Activated CD8-positive, alpha-beta memory T cell treated with anti-CD3 and anti-CD28 coated beads for 1 hour (primary cell): ENCODE measurements at places on chromosomes 5 and 9.

DNA sequence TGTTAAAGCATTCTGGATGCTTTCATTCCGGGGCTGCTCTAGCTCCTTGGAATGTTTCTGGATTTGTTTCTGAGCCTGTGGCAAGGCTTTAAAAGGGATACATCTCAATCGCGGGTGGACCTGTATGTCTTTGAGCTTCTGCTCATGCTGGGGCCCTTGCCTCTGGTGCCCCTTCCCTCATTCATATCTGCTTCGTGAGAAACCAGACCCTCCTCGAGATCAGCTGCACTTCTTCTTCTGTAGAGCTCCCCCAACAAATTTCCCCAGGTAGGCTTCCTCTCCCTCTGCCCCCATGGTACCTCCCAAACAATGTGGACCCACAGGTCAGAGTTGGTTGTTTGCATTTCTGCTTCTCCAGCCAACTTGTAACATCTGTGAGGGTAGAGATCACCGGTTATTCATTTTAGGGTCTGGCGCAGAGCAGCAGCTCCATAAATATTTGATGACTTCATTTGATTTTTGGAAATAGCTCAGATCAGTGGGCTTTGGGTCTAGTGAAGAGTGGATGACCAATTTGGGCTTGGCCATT is 6.6 kb downstream of the ZNF618 start:
- DNase-seq: no peak

GRCh38 chr5:78527925-78528324 is 120.6 kb downstream of the LHFPL2 start:
- no peak for DNase-seq

GRCh38 chr5:164207646-164208045 is 702.2 kb downstream of the MAT2B start:
- no peak for DNase-seq

DNA sequence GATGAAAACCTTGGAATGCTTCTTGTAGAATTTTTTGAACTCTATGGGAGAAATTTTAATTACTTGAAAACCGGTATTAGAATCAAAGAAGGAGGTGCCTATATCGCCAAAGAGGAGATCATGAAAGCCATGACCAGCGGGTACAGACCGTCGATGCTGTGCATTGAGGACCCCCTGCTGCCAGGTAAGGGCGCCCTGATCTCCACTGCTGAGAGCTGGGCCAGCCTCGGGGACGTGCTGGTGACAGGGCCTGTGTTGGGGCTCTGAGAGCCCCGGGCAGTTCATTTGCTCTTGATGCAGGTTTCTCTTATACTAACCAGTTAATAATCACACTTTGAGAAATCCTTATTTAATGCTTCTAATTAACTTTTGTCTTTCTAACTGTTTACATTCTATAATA is 33.0 kb downstream of the TENT4A start:
- DNase-seq: no peak

- no peak for DNase-seq
Measured at GRCh38 chr9:131406563-131407436, 12.9 kb downstream of the PRRC2B start.

GRCh38 chr5:179229331-179229831 is 115.9 kb downstream of the ADAMTS2 start:
- DNase-seq: no peak

GRCh38 chr5:121189342-121190305 is 662.1 kb upstream of the FTMT start:
- DNase-seq: no peak

GRCh38 chr9:130768265-130768664 is 66.8 kb upstream of the ABL1 start:
- no peak for DNase-seq

- no peak for DNase-seq
Measured at GRCh38 chr9:134899168-134899567, 18.5 kb downstream of the FCN1 start.

- no peak for DNase-seq
Measured at GRCh38 chr9:752681-753200, 88.8 kb upstream of the DMRT1 start.

DNA sequence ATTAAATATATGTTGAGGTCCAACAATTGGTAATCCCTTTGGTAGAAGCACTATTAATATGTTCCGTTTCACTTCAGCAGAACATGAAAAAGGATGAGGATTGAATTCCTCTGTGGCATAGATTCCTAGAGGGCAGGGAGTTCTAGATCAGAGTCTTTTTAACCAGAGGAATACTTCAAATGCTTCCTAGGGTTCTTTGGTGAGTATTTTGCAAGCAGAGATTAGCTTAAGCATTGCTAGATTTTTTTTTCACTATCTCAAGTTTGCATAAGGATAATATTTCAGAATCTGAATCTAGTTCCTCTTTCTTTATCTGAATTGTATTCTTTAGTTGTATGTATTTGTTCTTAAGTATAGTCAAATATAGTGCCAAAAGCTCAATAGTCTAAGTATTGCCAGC is 116.6 kb upstream of the ADAMTSL1 start:
- DNase-seq: no peak

GRCh38 chr5:103744159-103744558 is 181.6 kb upstream of the NUDT12 start:
- no peak for DNase-seq

- no peak for DNase-seq
Measured at GRCh38 chr5:130063603-130064002, 159.3 kb downstream of the CHSY3 start.

DNA sequence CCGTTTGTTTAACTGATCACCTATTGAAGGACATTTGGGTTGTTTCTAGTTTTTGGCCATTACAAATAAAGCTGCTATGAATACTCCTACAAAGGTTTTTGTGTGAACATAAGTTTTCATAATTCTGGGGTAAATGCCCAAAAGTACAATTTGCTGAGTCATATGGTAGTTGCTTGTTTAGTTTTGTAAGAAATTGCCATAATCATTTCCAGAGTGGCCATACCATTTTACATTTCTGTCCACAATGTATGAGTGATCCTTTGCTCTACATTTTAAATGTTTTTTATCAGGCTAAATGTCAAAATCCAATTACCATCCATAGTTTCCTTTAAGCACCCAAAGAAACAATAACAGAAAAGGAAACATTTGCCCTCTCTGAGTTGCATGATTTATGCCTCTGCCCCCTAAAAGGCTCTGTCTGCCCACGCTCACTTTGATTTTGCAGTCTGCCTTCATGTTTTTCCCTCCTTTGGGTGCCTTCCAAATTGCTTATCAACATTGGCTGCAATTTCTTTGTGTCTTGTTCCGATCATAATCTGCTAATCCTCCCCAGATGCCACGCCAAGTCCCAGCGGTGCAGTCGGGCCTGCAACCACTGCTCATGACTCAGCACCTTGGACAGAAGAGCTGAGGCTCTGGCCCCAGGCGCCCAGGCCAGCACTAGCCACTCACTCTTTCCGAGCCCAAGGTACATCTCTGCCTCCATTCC is 339.2 kb downstream of the PIK3R1 start:
- no peak for DNase-seq

GRCh38 chr9:79970146-79970425 is 398.3 kb downstream of the TLE4 start:
- DNase-seq: no peak

DNA sequence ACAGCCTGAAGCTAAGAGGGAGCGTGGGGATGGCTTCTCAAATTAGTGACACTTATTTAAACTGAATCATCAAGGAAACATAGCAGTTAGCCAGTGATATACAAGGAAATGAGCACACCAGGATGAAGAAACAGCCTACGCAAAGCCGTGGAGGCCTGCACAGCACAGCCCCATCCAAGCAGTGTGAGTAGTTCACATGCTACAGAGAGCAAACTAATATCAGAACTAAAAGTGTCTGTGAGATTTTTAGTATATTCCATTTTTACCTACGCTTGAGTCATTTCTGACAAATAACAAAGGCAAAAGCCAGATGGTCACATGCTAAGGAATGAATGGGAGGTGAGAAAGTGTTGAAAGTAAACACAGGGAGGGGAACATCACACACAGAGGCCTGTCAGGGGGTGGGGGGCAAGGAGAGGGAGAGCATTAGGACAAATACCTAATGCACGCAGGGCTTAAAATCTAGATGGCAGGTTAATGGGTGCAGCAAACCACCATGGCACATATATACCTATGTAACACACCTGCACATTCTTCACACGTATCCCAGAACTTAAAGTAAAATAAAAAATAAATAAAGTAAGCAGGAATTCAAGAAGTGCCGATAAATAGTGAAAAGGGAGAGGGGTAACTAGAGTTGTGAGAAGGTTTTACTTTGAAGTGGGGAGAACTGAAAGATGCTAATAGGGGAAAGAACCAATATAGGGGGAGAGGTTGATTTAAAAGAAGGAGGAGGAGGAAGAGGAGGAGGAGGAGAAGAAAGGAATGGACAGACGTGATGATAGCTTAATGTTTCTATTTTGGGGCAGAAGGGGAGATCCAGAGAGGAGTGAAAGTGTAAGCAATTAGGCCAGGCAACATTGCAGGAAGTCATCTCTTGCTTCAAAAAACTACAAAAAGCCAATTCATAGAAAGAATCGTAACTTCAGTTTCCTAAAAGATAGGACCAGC is 100.9 kb upstream of the PTGER4 start:
- DNase-seq: no peak

DNA sequence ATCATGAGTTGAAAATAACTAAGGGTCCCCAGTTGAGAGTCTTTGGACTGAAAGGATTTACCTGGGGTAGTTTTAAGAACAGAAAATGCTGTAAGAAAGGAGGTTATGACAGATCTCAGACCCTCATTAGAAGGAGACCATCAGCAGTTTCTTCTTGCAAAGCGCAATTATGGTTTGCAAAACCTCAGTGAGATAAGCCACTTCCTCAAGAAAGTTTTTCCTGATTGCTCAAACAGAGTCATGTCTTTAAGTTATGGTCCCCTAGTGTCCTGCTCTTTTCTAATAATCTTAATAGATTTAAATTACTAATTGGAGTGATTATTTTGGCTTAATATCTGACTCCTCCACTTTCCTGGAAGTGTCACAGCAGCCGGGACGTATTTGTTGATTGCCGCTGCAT is 293.2 kb upstream of the KLF4 start:
- no peak for DNase-seq

DNA sequence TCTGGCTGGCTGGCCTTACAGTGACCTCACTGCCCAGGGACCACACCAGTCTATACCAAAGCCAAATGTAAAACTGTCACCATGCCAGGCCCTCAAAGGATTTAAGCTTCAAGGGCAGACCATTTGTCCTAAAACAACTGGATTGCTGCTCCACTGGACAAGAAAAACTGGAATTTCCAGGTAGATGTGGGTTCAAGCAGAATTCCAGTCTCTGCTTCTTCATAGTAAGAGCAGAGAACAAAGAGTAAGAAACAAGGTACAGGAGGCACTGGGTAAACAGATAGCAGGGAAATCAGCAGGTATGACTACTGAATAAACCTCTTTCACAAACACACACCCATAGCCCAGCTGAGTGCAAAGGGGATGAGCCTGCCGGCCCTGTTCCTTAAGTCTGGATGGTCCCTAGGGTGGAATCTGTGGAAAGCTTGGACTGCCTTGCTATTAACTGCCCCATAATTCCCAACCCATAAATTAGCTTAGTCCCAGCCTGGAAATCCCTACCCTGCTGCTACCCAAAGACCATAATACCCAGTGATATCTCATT is 5.5 kb downstream of the B4GALT1 start:
- DNase-seq: no peak

GRCh38 chr9:118529624-118530214 is 825.5 kb downstream of the TLR4 start:
- DNase-seq: no peak

DNA sequence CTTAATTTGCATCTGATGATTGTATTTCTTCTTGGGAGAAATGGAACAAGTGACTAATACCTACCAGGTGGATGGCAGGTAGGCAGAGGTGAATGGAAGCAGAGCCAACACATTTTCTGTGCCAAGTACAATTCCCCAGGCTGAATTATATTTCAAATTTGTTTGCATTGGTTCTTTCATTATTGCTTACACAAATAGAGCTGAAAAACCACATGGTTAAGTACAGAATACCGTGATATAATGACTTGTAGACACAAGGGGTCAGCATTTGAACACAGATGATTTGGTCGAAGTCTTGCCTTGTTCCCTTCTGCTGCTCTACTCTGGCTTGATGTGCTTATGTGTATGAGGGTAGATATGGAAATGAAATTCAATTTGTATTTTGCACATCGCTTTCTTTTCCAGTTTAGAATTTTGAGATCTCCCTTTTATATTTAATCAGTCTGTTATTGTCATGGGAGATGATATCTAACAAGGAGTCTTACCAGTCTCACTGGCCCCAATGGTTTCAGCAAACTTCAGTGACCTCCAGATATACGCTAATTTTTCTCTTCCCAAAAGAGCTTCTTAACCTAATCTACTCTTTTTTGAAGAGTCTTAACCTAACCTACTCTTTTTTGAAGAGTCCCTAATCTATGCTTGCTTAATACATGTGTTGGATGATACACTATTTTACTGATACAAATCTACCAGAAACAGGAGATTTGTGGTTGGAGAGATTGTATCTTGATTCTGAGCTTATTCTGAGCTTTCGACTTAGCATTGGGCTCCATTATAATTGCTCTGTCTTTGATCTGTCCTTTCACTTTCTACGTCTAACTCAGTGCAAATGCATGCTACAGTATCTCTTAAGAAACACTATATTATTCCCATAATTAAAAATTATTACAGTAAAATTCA is 88.1 kb downstream of the PCSK1 start:
- no peak for DNase-seq

DNA sequence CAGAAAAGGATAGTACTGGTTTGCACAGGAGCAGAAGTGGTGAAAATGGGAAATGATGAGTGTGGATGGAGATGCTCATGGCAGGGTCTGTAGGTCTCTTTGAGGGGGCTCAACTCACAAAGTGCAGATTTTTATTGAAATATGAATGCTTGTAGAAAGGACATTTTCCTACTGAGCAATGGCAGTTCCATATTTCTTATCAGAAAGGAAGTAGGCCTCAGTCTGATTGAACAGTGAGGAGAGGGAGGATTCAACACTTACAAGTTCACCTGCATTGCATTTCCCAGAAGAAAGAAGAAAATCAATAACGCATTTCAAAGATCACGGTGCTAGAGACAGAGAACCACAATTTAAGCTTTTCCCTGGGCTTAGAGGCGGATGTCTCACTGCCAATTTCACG is 49.2 kb downstream of the ANXA2R start:
- no peak for DNase-seq

GRCh38 chr5:110354311-110354710 is 372.2 kb downstream of the TMEM232 start:
- no peak for DNase-seq

- no peak for DNase-seq
Measured at GRCh38 chr5:124701873-124702425, 44.5 kb downstream of the ZNF608 start.

DNA sequence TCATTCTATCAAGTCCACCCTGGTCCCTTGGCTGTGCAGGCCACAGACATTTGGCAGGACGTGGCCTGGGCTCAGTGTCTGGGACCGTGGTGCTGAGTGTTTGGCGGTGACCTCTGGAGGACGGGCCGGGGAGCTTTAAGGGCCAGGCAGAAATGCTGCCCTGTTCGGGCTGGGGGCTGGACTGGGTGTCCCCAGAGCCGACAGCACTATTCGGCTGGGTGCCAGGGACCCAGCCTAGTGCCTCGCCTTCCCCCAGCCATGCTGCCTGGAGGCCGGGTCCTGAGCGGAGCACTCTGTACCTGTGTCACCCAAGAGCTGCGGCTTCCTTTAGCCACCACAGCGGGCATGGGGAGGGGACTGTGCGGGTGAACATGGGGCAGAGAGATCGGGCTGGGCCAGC is 40.4 kb downstream of the COL5A1 start:
- DNase-seq: no peak
